Temporal lobe (tissue), 4 donors: ENCODE measurements at places on chromosomes 12 and 14. TPM values are rescaled to one million over a fixed set of nuclear protein-coding genes. Genes with fewer than 3 reads are reported as not detected.

SLC10A1 gene
- not detected for total RNA-seq

TAS2R13 gene
- 5.2 TPM for total RNA-seq

DPF3 gene
- 4.9 TPM for total RNA-seq

DAZAP2 gene
- 45.7 TPM for total RNA-seq

TAS2R8 gene
- 0.49 TPM for total RNA-seq

CD163 gene
- total RNA-seq, result 1.5 TPM

PTPN21 gene
- 10.6 TPM for total RNA-seq

ACSM4 gene
- not detected for total RNA-seq

GLS2 gene
- total RNA-seq, result 4.2 TPM

MGAT4C gene
- total RNA-seq, result 79.2 TPM

RILPL1 gene
- total RNA-seq, result 4.2 TPM

TBX3 gene
- 1.5 TPM for total RNA-seq
